Lung (tissue), 17 donors: ENCODE measurements at places on chromosomes 4 and X. TPM values are rescaled to one million over a fixed set of nuclear protein-coding genes. Genes with fewer than 3 reads are reported as not detected.

TLR6 gene
- 0.53 TPM for polyA plus RNA-seq

ALPK1 gene
- 20.6 TPM for polyA plus RNA-seq

FRG1 gene
- polyA plus RNA-seq, result 30.2 TPM

HSFX1 gene
- 0.51 TPM for polyA plus RNA-seq

BEX1 gene
- polyA plus RNA-seq, result 1.3 TPM

ADAM29 gene
- not detected for polyA plus RNA-seq
